ENCODE measurements at places on chromosomes 11 and 22.
A peak's percentile ranks its signal among the peaks of the same experiment; 100 is the strongest.

GRCh38 chr22:37270928-37271650, 11.2 kb upstream of the CYTH4 start:
- DNase-seq, result no peak

- no peak for DNase-seq
Measured at GRCh38 chr11:72422414-72422813, 11.9 kb downstream of the CLPB start.

GRCh38 chr22:50317674-50318073, 9.1 kb downstream of the DENND6B start:
- no peak for DNase-seq

GRCh38 chr11:44246726-44247125, 63.2 kb downstream of the ALX4 start:
- no peak for DNase-seq

DNA sequence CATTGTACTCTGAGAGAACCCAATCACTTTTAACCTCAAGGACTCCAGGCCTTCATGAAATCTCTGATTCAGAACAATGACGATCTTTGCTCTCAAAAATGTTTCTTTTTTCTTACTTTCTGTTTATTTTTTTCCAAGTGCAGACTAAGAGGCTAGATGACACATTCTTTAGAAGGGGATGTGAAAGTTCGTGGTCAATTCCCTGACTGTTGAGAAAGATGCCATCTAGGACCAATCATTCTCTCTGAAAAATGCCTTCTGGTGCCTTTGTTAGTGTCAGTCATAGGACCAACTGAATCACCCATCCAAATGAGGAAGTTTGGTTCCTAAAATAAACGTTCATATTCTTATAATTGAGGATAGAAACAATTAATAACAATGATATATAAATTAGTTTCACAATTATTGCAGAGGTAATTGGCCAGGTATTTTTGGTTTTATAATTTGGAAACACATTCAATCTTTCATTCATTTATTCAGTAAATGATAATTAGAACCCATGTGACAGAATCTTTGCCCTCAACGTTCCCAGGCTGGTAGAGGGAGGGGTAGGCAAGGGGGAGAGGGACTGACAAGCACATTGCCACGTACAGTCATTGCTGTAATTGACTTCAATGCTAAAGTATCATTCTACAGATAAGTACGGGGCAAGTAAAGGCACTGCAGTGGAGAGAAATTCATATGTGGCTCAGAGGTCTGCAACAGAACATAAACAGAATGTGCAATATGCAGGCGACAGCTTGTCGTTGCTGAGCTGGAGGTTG, 333.4 kb upstream of the MPPED2 start:
- DNase-seq, result no peak

DNA sequence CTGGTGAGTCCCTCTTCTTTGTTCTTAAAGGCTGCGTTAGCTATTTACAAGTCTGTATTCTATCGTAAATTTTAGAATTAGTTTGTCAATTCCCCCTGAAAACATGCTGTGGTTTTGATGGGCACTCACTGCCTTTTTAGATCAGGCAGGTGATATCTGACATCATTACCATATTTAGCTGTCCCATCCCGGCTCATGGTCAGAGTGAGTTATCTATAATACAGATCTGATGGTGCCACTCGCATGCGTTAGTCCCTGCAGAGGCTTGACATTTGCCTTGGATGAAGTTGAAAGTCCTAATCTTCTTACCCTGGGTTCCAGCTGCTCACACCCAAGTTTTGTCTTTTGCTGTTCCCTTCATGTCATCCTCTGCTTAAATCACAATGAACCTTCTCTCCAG, 150.5 kb upstream of the NARS2 start:
- no peak for DNase-seq

- no peak for DNase-seq
Measured at GRCh38 chr11:57310630-57311086, 14.1 kb downstream of the TNKS1BP1 start.

GRCh38 chr22:47322854-47323253, 560.4 kb downstream of the TBC1D22A start:
- no peak for DNase-seq

DNA sequence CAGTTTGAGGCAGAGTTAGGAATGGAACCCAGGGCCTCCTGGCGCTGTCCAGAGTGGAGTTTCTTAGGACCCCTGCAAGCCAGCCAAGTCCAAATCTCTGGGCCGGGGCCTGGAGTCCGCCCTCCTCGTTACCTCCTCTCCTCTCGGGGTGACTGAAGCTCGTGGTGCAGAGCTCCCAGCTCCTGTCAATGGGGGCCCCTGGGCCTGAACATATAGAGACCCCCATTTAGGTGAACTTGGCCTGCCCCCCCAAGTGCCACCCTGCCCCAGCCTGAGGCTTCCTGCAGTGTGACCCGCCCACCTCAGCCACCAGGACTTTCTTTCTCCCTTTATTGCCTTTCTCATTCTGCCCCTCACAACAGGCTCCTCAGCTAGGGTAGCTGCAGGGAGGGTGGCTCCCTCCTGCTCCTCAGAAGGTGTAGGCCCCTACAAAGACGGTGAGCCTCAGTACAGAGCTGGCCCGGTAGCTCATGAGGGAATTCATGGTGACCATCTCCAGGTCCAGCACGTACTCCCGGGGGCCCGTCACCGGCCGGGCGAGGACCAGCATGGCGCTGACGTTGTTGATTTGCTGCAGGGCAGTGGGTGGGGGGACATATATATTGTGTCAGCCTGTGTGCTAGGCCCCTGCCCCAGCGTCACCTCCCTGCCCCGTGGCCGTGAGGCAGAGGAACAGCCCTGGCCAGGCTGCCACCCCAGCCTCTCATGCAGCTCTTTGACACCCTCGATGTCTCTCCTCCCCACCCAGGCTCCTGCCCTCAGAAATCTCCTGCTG, 5.9 kb downstream of the EFEMP2 start:
- no peak for DNase-seq

DNA sequence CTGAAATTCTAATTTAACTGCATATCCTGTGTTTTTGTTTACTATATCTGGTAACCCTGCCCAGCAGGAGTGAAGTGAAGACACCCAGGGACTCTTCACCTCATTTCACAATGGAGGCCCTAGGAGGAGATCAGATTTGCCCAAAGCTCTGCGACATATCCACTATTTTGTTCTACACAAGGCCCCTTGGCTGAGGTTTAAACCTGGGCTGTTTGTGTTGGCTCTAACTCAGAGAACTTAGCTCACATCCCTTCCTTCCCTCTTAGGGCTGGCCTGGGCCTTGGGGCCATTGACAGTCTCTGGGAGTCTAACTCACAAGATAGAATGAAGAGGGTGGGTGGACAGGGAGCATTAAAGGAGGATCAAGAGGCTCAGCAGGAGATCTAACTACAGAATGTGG, 8.2 kb upstream of the PLA2G3 start:
- DNase-seq, result no peak

- peak; percentile 72 for DNase-seq
Measured at GRCh38 chr22:23385678-23386631, 194.1 kb downstream of the IGLL1 start.

DNA sequence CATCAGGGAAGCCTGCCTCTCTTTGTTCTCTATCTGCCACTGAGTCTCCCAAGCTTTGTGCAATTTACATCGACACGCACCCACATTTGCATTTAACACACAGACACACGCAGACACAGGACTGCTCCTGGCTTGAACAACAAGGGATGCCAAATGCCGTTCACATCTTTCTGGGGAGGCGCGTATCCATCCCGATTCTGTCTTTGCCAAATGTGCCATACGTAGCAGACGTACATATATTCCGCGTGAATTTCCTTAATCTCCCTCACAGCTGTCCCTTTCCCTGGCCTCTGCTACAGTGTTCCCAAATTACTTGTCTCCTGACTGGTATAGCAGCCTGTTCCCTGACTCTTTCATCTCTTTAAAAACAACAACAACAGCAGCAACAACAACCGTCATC, 409.5 kb downstream of the MIAT start:
- DNase-seq, result no peak

DNA sequence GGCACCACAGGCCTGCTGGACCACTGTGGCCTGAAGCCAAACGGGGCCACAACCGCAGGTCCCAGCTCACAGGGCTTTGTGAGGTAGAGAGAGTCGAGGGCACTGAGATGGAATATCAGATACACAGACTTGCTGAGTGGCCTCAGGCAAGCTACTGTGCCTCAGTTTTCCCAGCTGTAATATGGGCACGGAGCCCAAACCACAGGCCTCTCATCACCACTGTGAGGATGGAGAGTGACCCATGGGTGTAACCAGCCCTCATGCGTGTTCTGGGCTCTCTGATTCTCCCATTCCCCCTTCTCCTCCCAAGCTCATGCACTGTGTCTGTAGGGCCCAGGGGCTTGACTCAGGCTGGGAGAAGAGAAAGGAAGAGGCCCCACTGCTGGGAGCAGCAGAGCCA, 4.2 kb downstream of the UNC93B1 start:
- DNase-seq, result no peak

DNA sequence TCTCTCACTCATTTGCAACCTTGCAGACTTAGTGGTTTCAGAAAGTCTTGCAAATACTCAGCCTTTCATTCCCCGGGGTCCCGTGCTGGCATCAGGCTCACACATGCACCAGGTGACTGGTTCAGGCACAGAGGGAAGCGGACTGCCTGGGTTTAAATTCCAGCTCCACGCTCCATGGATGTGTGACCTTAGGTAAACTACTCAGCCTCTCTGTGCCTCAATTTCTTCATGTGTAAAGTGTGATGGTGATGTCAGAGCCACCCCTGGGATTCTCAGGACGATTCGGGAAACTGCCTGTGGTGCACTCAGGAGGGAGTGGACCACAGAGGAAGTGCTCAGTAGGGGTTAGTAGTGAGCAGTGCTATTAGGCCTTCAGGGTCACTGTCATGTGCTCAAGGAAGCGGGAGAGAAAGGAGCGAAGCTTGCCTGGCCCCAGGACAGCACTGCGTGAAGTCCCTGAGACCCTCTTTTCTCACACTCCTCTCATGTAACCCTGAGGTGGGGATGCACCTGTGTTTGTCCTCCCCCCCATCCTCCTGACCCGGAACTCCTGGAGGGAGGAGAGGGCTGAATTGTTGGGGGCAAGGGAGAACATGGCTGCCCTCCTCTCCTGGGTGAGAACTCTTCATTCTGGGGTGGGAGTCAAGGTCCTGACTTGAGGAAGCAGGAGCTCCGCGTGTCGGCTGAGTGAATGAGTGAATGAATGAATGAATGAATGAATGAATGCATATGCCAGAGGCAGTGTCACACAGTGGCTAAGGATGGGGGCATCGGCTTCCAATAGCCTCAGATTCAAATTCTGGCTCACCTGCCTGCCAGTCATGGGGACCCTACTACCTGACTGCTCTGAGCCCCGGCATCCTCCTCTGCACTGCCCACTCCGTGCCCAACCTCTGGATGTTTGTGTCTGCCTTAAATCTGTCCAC, 14.4 kb upstream of the UPK3A start:
- DNase-seq, result no peak

- DNase-seq, result no peak
Measured at GRCh38 chr11:46362156-46363030, 15.1 kb downstream of the DGKZ start.

- no peak for DNase-seq
Measured at GRCh38 chr11:69968396-69969347, 109.4 kb upstream of the ANO1 start.

DNA sequence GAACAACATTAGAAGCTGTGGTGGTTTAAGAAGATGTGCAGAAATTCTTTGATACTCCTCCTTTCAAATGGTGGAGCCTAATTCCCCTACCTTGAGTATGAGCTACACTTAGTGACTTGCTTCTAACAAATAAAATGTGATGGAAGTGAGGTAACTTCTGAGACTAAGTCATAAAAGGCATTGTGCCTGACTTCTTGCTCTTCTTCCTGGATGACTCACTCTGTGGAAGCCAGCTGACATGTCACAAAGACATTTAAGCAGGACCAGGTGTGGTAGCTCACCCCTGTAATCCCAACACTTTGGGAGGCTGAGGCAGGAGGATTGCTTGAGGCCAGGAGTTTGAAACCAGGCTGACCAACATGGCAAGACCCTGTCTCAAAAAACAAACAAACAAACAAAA, 3.9 kb upstream of the PLA2G3 start:
- DNase-seq, result peak; percentile 57

DNA sequence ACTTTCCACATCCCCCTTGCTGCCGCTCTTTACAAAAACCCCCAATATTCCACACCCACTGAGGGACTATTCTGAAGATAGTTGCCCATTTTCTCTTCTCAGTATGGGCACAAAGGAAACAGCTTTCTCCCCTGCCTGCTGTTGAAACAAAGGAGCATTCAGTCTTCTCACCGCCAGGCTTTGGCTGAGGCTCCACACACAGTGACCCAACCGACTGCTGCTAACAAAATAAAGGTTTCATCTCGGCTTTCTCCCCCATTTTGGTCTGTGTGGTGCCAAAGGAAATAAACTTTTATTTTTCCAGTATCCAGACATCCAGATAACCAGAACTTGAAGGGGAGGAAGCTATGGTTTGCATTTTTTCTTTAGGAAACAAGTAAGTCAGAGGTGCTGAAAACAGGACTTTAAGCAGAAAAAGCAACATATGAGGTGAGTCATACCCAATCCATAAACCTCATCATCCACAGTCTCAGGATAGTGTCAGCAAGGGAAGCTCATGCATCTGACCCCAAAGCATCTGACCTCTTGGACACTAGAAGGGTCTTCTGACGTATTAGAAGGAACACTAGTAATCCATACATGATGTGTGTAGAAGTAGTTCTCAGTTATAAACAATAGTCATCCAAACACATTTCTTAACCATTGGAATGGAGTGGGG, 6.4 kb downstream of the CLMP start:
- DNase-seq, result peak; percentile 29

DNA sequence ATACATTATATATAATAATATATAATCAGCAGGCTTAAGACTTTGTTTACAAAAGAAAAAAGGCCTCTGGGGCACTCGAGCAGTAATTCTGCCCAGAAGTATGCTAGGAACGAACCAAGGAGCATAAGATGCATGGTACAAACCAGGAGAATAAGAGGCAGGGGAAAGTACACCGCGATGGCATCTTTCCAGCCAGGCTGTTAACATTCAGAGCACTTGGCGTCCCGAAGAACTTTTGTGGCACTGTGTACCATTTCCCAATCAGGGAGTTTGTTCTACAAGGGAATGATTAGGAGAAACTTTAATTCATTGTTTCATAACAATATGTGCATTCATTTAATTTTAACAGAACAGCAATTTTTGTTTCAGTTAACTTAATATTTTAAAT, 125.1 kb downstream of the WT1 start:
- no peak for DNase-seq

DNA sequence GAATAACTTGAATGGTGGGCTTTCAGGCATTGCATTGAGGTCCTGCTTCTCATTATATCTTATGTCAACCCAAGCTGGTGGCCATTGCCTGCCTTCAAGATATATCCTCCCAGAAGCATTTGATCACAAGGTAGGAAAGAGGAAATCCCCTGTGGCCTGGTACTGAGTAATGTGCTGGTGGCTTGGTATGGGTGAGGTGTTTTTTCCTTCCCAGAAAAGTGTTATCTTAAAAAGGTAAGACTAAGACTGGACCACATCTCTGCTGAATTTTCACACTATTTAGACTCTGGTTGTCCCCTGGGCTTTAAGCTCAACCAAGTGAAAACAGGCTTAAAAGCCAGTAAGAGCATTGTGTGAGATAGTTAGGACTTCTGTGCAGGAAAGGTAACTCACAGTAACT, 3.7 kb downstream of the INSC start:
- DNase-seq, result no peak

- DNase-seq, result peak; percentile 35
Measured at GRCh38 chr11:85628771-85629341, 463 bp downstream of the TMEM126B start.

- DNase-seq, result peak; percentile 11
Measured at GRCh38 chr11:43866520-43866919, 14.1 kb upstream of the ALKBH3 start.

GRCh38 chr22:37560608-37561211, 430 bp downstream of the CDC42EP1 start:
- peak; percentile 49 for DNase-seq

Data from RKO (cell line).